ENCODE measurements at places on chromosomes 7 and 10.

GRCh38 chr7:4066626-4067475, 615.2 kb upstream of the FOXK1 start:
- no peak for DNase-seq

GRCh38 chr7:149783386-149784250, 10.2 kb upstream of the ZNF467 start:
- no peak for DNase-seq

DNA sequence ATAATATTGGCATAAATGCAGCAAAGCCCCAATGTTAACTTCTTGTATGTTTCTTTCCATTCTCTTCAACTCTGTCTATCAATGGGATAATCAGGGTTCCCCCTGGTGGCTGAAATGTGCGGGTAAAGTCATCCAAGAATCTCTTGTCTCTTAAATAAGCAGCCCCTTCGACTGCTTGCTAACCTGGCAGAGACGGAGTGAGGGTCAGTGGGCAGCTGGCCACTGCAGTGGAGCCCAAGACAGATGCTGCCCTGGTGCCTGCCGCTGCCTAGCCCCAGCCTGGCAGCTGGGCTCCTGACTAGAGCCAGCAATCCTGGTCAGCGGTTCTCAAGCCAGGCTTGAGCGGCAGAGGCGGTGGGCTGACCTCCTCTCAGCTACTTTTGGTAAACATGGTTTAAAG, 248.9 kb downstream of the COBL start:
- peak; percentile 82 for DNase-seq

DNA sequence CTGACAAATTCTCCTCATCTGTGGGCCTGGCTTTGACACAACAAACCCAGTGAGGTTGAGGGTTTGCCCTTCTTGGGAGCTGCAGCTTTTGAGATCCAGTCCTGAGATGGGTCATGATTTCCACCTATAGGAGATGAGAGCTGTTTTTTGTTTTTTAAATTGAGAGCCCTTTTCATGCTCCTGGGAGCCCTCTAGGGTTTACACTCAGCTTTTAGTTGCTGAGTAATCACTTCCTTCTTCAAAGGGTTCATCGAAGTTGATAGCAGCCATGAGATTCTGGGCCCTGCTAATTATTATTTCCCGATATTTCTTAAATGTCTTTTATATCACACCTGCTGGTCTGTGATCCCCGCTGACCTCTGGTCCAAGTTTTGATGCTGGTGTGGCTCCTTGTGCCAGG, 47.3 kb upstream of the VIPR2 start:
- DNase-seq, result no peak

DNA sequence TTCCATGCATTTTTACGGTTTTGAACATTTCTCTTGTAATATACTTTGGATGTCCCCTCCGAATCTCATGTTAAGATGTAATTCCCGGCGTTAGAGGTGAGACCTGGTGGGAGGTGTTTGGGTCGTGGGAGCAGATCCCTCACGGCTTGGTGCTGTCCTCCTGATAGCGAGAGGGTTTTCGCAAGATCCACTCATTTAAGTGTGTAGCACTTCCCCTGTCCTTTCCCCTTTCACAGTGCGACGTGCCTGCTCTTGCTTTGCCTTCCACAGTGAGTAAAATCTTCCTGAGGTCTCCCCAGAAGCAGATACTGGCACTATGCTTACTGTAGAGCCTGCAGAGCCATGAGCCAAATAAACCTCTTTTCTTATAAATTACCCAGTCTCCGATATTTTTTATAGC, 6.6 kb downstream of the GPR141 start:
- DNase-seq, result no peak

GRCh38 chr10:77403761-77404160, 233.8 kb downstream of the KCNMA1 start:
- DNase-seq, result no peak

DNA sequence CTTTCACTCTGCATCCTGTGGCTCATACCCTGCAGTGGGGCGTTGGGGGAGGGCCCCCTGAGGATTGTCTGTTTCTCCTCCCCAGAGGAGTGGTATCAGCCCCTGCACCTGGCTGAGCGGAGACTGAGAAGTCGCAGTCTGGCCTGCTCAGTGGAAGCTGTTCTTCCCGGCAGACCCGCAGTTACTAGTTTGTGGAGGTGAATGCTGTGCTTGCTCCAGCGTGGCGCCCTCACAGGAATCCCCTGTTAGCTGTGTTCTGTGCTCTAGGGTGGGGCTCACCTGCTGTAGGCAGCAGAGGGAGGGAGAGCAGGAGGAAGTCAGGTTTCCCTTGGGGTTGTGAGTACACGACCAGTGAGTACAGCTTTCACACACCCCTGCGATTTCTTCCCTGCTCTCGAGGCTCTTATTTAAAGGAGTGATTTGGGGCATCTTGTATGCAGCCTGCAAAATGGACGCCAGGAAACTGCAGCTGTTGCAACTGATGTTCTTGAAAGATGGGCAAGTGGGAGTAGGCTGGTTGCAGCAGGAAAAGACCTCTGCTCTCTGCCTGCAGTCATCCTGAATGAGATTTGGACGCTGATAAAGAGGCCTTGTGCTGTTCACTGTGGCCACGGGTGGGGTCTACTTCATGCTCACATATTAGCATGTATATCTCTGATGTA, 66.4 kb downstream of the HK1 start:
- peak; percentile 77 for DNase-seq

- no peak for DNase-seq
Measured at GRCh38 chr10:125204400-125204799, 44.0 kb upstream of the CTBP2 start.

DNA sequence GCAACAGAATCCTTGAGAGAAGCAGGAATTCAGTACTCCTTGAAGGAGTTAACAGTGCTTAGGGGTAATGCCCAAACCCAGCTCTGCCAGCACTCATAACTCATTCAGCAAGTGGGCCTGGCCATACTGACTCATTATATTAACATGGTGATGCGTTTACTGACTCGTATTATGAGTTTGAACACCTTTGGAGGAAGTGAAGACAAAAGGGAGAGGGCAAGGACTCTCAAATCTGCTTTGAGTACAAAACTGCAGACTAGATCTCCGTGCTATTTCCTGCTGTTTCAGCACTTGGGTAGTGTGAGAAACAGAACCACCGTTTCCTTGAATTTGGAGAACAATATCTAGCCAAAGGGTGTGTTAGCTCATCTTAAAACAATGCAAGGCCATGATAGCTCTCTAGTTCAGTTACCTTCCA, 30.8 kb downstream of the SLC16A9 start:
- peak; percentile 58 for DNase-seq

DNA sequence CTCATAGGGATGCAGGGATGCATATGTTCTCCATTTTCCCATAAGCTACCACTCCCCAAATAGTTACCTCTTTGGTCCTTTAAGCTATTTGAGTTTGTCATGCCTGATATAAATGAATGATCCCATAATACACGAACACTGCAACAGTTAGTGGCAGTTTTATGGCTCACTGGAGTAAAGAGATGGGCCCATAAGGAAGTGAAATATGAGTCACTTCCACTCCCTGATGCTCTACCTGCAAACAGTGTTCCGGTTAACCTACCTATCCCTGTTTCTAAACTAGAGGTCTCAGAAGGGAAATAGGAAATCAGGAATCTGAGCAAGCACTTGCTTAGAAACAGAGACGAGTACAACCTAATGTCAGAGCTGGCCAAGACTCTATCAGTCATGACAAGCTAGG, 71.7 kb downstream of the CALD1 start:
- no peak for DNase-seq

DNA sequence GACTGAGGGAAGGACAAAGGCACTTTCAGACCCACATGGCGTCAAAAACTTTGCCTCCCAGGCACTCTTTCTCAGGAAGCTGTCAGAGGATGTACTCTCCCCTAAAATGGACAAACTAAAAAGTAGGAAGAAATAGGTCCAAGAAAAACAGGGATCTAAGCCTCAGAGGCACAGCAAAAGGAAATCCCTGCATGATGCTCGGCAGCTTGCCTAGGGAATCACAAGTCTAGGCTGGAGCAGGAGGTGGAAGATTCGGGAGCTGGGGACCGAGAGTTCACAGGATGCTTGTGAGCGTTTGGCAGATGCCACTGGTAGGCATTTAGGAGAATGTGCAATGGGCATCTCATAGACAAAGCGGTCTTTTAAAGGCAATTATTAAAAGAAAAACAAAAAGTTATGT, 60.8 kb downstream of the ATXN7L1 start:
- DNase-seq, result no peak

DNA sequence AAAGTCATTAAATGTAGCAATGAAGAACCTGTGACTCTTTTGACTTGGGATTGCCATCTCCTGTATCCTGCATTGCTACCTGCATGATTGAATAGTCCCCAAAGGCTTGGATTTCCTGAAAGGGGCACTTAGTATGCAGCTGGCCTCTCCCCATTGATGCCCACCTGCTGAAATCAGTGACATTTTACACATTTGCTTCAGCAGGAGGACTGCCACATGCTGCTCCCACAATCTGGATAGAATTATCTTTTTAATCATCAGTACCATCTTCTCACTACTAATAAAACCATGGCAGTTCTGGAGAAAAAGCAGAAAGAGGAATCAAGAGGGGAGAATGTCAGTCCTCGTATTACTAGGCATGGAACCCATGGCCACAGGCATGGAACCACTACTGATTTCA, 67.8 kb downstream of the SLC13A1 start:
- DNase-seq, result no peak

GRCh38 chr7:129376076-129376777, 58.0 kb upstream of the STRIP2 start:
- peak; percentile 87 for DNase-seq

- peak; percentile 62 for DNase-seq
Measured at GRCh38 chr10:97713339-97713825, at the start of gene MARVELD1. Gene MARVELD1 (plus strand): TSS chr10:97713730. CDS start chr10:97713877, 147 bp downstream.

DNA sequence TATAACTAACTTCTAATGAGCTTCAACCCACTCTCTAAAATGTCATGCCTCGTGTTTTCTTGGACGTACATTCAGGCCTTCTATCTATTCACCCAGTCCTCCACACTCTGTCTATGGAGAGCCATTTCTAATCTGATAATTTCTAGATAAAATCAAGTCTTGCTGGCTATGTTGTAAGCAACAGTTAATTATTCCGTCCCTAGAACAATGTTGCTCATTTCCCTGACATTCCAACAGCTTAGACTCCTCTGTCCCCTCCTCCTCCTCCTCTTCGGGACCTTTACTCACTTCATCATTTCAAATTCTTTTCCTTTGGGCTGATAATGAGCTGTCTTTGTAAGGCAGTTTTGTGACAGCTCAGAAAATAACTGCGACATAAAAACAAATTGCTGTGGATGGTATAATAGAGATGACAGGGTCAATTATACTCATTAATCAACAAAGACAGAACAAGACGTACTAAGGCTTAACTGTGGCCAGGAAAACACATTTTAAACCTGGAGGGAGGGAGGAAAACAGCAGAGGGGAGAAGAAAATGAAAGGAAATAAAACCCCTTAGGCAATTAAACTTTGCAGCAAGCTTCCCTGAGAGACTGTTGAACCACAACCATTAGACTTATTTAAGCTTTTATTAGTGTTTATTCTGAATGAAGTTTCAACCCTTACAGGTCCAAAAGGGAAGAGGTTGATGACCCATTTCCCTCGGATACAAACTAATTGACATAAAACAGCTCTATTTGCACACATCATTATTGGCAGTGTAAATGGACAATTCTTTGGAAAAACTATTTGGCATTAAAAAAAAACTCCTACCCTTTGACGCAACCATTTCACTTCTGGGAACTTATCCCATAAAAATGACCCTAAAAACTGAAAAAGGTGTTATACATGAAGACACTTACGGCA, 179.1 kb downstream of the SFMBT2 start:
- no peak for DNase-seq

DNA sequence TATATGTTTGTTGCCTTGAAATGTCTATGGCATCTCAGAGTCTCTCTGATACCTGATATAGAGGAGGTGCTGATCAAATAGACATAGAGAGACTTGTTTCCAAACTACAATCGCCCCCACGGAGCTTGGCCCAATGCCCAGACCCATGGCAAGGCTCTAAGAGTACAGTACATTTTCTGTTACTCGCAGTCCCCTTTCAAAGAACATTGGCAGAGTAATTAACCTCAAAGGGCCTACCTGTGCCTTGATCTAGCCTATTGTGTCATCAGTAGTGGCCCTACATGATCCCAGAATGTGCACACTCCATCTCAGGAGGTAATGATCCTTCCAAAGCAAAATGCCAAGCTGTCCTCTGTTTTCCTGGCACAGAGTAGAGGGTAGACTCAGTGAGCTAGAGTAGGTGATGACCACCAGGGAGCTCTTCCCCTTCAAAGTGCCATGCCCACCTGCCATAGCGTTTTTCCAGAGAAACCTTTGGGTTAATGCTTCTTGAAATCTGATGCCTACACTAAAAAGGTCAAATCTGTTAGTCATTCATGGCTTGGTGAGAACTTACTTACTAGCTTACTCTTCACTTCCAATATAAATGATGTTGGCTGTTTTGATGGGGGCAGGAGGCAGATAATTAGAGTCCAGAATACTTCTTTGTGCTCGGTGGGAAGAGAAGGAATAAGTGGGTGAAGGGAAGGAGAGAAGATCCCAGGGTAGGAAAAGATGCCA, 41.2 kb upstream of the ACSL5 start:
- no peak for DNase-seq

GRCh38 chr7:155850001-155850436, 37.8 kb upstream of the SHH start:
- no peak for DNase-seq

DNA sequence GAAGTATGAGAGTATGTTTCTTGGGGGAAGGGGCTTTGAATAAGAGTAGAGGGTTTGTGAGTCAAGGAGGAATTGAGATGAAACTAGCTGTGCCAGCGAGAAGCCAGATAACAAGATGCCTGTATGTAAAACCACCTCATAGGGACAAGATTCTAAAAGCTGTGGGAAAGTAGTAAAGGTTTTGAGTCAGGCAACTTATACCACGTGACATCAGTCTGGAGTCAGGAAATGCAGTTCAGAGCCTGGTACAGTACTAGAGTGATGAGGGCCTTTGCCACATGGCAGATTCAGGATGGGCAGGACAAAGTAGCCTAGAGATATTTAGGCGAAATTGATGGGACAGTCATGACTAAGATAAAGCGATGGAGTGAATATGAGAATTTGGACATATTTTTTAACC, 140.2 kb upstream of the PLXDC2 start:
- DNase-seq, result no peak

GRCh38 chr7:95404316-95404865, 8.2 kb upstream of the PON3 start:
- no peak for DNase-seq

DNA sequence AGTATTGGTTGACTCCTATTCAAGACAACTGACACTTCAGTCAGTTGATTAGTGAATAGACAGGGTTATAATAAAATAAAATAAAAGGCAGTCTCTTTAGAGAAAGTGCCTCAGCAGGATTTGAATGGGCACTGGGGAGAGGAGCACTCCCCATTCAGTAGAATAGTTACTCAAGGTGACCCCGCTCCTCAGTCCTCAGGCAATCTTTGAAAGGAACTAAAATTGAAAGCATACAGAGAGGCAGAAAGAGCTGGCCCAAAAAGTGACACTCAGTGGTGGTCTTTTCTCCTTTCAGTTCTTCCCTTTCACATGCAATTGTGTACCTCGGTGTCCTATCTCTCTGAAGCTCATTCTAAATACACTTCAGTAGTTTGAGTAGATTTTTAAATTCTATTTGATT, 47.4 kb upstream of the MACC1 start:
- DNase-seq, result no peak

- DNase-seq, result no peak
Measured at GRCh38 chr7:48274662-48275061, 103.4 kb downstream of the ABCA13 start.

Data from activated CD4-positive, alpha-beta T cell treated with anti-CD3 and anti-CD28 coated beads, Interleukin-2, amount 10 ng/mL, durations not matched to agents 24 days and 14 days (primary cell).